Activated naive CD8-positive, alpha-beta T cell treated with anti-CD3 and anti-CD28 coated beads, Interleukin-2, amount 50 U/mL, for 24 hours (primary cell): ENCODE measurements at places on chromosomes 6 and 20.

DNA sequence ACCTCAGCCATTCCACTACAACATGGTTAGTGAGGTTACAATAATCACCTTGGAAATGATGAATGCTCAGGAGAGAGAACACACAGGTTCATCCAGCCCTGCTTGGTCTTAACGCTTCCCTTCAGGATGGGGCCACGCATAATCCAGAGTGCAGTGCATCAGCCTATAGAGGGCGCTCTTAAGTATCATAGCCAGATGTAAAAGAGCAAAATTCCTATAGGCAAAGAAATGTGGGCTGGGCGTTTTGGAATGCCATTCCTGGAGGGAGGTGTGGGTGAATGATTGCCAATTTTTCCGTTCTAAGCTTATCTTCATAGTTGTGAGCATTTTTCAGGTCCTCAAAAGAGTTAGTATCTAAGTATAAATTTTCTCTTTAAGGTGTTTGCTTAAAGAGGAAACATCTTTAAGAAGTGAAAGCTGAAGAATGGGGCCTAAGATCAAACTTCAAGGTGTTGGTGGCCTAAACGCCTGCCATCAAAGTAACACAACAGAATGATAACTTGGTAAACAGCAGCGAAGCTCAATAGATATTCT lies 1.8 kb downstream of the RIPOR2 start:
- DNase-seq = no peak

- DNase-seq = no peak
Measured at GRCh38 chr6:143390278-143390677, 60.2 kb downstream of the ADAT2 start.

DNA sequence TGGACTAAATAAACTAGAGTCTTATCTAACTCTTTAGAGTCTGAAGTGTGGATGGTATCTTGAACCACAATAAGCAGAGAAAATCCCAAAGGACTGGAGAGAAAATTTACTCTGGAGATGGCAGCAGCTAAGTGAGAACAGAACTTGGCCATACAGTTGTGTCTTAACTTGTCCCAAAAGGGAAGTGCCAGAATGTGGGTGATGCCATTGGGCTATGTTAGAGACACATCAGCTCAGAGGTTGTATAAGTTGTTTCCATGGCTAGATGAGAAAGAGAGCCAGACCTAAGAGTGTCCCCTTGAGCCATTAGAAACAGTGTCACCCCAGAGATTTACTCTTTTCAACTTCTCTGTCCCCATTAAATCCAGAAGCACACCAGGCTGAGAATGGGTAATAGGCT lies 36.2 kb downstream of the FOXO3 start:
- no peak for DNase-seq

GRCh38 chr6:144285548-144285797 lies 338 bp downstream of the UTRN start:
- DNase-seq = peak; percentile 15

DNA sequence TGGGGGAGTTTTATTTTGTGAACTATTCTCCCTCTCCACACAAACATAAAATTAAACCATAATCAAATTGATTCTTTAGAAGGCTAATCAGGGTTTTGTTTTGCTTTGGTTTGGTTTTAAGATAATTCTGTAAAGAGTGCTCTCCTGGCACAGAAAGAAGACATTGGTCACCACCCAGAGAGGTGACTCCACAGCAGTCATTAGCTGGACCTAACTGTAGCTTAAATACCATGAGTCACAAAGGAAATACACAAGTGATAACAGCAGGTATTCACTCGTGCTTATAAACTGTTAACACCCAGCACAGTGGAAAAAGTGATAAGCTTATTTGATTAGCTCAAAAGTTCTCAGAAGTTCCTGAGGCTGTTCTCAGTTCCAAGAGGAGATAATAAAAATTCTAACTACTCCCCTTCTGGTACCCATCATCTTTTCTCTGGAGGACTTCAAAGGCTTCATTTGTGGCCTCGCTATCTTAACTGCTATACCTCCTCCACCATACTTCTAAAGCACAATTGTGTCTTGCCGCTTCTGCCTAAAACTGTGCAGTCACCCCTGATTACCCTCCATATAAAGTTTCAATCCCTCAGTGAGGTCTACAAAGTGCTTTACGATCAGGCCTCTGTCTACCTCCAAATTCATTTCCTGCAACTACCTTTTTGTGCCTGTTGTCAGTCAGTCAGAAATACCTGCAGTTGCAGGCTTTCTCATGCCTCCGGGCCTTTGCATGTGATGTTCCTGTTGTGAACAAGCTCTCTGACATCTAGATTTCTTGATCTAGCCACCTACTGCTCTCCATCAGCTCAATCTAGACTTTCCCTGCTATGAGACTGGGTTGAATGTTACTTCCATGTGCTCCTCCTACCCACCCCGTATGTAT lies 201.1 kb downstream of the SAMD5 start:
- DNase-seq = no peak

GRCh38 chr6:167751579-167752115 lies 75.1 kb upstream of the AFDN start:
- DNase-seq = no peak

DNA sequence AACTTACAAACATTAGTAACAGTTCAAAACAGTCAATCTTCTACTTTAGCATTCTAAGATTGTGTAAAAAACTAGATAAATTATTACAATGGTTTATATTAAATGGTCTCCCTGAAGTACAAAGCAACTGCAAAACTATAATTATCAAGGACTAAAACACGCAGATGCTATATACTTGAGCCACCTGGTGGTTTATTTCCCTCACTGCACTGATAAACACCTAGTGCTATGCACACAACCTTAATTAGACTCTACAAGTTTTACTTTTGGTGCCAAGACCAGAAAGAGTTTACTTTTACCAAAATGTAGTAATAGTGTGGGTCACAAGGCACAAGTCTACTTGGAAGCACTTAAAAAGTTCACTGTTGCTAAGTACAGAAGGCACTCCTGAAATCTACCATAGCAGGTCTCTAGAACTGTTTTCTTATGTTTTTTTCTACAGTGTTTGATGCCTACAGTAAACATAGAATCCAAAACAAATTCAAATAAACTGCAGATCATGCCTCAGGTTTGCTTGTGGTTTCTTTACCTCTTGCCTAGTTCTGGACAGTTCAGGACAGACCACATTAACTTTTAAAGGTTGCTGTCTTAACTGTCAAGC lies 49.2 kb downstream of the GMDS start:
- DNase-seq = peak; percentile 20

GRCh38 chr6:168782187-168782751 lies 341.3 kb downstream of the SMOC2 start:
- no peak for DNase-seq

GRCh38 chr6:108497883-108498282 lies 62.8 kb upstream of the FOXO3 start:
- DNase-seq = peak; percentile 5

DNA sequence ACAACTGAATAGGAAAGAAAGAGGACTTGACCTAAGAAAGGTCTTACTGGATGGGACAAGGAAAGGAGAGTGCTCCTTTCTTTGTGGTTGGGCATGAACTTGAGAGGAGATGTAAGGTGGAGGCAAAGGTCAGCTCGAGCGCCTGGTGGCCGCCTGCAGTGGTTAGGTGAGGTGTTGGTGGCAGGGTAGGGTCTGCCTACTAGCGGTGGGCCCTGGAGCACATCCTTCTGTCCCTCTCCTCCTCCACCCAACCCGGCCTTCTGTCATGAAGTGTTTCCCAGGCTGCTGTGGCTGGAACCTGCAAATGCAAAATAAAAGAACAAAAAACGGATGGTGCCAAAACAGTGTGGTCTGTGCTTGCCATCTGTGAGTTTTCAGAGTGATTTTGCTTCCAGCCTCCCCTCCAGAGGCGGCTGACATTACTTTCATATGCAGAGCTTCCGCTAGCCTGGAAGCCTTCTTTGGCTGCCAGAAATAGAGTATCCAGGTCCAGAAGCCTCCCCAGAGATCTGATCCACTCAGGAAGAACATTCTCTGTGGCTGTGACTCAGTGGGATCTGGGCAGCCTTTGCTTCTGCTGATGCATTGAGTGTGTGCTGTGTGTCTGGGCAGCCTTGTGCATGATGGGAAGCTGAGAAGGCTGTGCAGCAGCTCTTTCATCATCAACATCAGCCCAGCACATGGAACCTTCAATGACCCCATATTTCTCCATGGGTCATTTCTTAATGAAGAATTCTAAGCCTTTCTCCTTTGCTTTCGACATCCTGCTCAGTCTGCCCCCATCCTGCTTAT lies 79.8 kb upstream of the FAM184A start:
- no peak for DNase-seq

DNA sequence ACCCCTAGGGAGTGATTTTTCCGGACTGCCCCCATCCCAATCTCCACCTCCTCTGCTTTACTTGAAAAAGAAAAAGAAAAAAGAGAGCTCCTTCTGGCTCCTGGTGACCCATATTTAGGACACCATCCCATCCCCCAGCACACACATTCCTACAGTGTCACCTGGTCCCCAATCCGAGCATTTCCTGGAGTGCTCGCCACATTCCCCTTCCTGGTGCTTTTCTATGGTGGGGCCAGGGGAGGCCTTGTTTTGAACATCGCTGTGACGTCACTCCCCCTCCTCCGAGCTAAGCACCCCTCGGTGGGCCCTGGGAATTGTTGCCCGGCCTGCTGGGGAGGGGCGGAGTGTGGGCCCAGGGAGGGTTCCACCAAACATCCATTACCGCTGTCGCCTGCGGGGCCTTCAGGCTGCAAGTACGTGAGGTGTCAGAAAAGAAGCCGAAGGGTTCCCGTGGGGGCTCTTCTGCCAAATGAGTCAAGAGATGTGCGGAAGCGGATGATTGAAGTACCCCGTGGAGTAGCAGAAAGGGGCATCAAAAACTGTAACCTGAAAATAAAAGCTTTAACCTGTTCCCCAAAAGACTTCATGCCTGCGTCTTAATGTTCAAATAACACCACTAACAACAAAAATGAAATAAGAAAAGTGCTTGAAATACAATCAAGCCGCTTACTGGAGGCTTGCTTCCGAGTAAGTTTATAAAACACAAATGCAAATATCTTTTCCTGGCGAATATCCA lies 2.8 kb upstream of the FOXC1 start:
- no peak for DNase-seq

DNA sequence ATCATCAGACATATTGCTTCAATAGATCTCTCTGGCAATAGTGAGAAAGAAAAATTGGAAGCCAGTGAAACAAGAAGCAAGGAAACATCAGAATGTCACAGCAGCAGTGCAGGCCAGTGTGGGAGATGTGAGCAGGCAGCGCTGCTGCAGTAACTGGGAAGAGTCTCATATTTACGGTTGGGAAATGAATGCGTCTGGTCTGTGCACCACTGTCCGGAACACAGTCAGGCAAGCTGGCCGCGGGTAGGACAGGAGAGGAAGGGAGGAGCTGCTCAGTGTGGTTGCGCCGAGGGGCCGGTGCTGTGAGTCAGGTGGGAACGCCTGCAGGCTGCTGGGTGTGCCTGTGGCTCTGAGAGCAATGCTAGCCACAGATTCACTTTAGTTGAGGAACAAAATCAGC lies 6.4 kb upstream of the PSMG4 start:
- no peak for DNase-seq
